ENCODE measurements at places on chromosomes 6 and 20.

DNA sequence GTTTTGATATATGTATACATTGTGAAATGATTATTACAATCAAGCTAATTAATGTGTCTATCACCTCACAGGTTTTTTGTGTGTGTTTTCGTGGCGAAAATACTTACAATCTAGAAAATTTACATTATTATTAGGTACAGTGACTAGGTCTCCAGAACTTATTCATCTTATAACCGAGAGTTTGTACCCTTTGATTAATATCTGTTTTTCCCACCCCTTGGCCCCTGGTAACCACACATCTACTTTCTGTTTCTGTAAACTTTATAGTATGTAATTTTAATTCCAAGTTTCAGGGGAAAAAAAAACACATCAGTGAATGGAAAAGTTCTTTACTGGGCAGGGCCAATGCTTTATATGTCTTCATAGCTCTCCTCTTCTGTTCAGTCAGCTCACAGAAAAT, 131.4 kb downstream of the LMBRD1 start:
- DNase-seq, result no peak

- no peak for DNase-seq
Observed at GRCh38 chr20:40280616-40281015, 408.4 kb downstream of the MAFB start.

- DNase-seq, result no peak
Observed at GRCh38 chr6:85498596-85499258, 48.8 kb downstream of the NT5E start.

DNA sequence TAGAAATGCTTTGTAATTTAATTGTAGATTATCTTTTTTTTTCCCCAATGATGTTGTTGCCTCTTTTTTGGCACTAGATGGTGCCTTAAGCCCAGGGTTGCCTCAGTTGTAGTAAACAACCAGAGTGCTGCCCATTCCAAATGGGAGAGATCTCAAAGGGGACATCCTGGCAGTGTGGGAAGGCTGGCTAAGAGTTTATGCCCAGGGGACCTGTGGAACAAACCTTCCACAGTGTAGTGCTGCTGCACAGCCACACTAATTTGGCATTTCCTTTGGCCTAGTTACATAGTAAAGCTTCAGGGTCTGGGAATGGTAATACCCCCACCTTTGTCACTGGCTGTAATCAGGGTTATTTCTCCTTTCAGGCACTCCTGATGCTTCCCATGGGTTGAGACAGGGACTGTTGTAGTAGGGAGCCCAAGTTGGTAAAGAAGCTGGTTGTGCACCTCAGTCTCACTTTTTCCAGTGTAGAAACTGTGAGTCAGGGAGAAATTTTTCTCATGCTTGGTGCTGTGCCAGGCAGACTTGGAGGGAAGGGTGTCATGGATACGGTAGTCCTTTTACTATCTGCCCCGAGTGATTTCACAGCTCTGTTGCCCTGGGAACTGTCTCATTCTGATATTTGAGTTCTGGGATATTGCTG, 177.8 kb upstream of the ECI2 start:
- DNase-seq, result no peak

GRCh38 chr6:152055517-152055916, 248.0 kb downstream of the ESR1 start:
- DNase-seq, result no peak

GRCh38 chr6:156557251-156557910, 219.8 kb upstream of the ARID1B start:
- no peak for DNase-seq

All from activated CD4-positive, alpha-beta T cell treated with anti-CD3 and anti-CD28 coated beads for 4 hours (primary cell).